ENCODE measurements at places on chromosomes 2 and 18.

GRCh38 chr2:162400336-162400735 is 56.4 kb downstream of the GCA start:
- no peak for DNase-seq

GRCh38 chr2:205704127-205704741 is 21.9 kb downstream of the NRP2 start:
- no peak for DNase-seq

GRCh38 chr2:88042476-88042875 is 13.1 kb downstream of the KRCC1 start:
- DNase-seq = no peak

DNA sequence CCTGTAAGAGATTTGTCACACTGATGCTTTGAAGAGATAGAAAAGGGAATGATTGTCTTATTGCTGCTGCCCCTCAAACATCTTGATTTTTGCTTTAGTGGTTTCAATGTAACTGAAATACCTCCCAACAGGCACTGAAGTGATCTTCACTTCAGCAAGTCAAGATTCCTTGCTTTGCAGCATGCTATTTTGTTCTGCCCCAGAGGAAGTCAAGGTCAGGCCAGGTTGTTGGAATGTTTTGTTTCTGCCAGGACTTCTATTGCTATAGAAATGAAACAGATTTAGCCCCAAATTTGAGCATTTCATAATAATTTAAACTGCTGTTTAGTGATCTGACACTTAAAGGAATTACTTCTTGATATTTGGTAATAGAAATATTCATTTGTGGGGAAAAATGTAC is 277.6 kb downstream of the ZNF804A start:
- no peak for DNase-seq

DNA sequence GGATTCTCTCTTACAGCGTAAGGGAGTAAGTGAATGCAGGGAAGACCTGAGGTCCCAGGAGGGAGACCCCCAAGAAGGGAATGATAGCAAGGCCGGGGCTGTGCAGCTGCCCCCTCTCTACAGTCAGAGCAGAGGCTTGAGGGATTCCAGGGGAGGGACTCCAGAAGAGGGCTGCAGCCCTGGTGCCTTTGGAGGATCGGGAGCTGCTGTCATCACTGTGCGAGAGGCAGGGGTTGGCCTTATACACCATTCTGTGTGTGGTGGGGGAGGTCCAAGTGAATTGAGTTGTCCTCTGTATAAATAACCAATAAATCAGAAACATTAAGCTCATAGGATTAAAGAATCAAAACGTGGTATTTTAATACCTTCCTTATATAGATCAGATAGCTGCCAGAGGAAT is 114.9 kb downstream of the GLI2 start:
- no peak for DNase-seq

GRCh38 chr18:48592540-48593171 is 53.8 kb downstream of the CTIF start:
- DNase-seq = no peak

- no peak for DNase-seq
These were observed 48.3 kb downstream of the RAB31 start for GRCh38 chr18:9756271-9756932.

GRCh38 chr2:239609607-239610310 is 208.9 kb upstream of the HDAC4 start:
- DNase-seq = no peak

GRCh38 chr2:8659735-8660492 is 21.9 kb upstream of the ID2 start:
- DNase-seq = no peak

DNA sequence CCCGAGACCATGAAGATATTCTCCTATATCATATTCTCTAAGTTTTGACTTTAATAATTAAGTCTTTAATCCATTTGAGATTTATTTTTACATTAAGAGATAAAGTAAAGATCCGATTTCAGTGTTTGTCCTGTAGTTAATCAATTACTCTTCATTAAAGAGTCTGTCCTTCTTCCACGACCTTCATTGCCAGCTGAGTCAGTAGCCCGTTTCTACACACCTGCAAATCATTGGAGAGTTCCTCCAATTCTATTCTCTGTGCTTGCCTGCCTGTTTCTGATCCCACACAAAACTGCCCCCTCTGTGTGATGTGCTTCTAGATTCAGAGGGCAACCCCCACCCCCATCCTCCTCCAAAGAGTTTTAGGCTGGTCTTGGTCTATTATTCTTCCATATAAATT is 119.2 kb downstream of the KCNF1 start:
- DNase-seq = no peak

DNA sequence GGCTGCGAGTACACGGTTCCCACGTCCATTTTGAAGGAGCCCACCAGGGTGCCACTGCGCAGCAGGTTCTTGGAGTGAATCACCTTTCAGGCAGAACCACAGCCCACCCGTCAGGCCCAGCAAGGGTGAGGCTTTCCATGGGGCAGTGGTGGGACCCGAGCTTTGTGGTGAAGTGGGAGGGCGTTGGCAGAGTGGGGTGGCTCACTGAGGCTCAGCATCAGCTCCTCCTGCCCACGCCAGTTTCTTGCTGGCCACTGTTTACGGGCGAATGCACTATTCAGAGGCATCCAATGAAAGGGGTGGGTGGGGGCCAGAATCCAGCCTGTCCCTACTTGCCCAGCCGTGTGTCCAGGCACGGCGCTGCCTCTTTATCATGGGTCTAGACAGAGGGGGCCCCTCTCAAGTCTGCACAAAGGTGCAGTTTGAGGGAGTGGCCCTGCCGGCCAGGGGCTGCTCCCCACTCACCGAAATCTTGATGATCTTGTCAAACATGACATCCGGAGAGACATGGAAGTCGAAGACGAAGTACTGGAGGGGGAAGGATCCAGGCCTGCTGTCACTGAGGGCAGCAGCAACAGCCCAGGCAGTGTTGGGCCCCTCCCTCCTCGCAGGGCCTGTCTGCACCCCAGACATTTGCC is 11.4 kb upstream of the OTOF start:
- no peak for DNase-seq

DNA sequence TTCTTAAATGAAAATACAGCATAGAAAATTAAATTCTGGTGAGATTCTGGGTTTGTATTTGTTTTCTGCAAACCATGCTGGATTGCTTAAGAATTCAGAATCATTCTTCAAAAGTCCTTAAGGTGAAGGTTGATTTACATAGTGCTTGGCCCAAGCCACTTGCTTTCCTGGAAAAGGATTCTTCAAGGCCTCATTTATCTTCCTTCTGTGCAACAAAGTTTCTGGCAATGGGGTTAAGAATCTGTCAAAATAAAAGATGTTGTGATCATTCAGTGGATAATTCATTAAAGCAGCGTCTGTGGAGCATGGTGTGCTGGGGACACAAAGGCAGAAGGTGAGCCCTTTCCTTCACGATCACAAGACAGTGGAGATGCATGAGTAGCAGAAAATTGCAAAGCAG is 351.9 kb downstream of the GALR1 start:
- no peak for DNase-seq

DNA sequence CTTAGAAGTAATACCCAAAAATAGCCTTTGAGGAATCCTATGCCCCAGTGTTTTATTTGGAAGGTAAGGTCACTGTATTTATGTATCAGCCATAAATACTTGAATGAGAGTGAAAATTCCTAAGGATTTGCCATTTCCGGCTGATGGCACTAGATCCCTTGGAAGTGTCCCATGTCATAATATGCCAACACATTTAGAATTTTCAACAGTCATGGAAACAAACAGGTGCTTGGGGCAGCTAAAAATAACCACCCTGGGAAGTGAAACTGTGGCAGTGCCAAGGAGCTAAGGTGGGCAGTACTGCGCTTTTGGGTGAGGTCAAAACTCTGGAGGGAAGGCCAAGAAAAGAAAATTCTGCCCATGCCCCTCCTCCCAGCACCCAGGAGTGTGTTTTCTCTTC is 80.2 kb downstream of the TCF7L1 start:
- no peak for DNase-seq

DNA sequence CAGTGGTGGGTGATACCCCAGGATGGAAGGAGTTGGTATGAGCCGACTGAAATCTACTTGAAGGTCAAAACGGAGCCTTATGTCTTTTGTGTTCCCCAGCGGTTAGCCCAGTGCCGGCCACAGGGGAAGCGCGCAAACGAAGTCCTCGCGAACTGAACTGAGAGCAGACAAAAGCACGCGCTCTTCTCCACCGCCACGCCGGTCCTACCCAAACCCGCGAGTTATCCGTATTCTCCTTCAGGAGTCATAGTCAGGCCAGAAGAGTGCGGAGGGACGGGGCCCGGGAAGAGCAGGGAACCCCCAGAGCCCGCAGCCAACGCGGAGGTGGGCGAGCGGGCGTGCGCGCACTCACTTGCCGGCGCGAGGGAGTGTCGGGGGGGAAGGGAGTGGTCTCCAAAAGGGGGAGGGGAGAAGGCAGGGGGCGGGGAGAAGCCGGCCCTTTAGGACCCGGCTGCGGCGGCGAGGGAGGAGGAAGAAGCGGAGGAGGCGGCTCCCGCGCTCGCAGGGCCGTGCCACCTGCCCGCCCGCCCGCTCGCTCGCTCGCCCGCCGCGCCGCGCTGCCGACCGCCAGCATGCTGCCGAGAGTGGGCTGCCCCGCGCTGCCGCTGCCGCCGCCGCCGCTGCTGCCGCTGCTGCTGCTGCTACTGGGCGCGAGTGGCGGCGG is at the start of gene IGFBP2:
IGFBP2 (plus strand) TSS at position 469 of the 664 bp plus-strand sequence; CDS start at position 573, 104 bp downstream.
- no peak for DNase-seq

DNA sequence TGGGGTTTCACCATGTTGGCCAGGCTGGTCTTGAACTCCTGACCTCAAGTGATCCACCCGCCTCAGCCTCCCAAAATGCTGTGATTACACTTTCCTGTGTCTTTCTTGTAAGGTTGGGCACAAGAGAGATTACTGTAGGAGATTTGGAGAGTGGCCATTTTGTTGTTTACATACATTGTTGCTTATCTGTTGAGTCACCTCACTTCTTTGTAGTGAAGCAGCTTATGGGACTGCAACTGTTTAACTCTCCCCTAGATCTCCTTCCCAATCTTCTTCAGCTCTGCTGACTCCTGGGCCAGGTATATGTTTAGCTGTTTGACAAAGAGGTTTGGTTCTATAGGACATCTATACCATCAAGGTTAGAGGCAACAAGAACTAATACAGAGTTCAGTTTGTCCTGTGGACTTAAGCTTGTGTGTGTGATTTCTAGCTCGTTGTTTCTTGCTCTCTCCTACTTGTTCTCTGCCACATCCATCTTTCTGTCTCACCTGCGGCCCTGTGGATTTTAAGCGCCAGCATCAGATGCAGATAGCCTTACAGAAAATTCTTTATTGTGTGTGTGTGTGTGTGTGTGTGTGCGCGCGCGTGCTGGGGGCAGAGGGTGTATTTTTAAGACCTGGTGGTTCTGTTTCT is 95.4 kb downstream of the HAUS1 start:
- DNase-seq = no peak

- DNase-seq = no peak
These were observed 151.8 kb downstream of the DYSF start for GRCh38 chr2:71605173-71605641.

DNA sequence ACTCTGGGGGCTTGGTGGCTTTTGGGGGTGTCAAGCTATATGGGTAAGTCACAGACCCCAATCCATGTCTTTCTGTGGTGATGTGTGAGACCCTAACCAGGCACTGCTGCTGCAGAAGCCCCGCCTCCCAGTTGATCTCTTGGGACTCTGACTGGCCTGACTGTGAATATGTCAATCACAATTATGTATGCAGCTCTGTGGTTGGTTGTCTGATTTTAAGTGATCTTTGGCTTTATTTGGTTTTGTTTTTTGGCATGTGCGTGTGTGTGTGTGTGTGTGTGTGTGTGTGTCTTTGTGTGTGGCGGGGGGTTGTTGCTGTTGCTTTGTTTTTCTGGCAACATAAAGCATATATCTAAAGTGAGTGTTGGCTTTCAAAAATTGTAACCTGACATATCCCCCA is 78.5 kb upstream of the GLS start:
- DNase-seq = no peak

DNA sequence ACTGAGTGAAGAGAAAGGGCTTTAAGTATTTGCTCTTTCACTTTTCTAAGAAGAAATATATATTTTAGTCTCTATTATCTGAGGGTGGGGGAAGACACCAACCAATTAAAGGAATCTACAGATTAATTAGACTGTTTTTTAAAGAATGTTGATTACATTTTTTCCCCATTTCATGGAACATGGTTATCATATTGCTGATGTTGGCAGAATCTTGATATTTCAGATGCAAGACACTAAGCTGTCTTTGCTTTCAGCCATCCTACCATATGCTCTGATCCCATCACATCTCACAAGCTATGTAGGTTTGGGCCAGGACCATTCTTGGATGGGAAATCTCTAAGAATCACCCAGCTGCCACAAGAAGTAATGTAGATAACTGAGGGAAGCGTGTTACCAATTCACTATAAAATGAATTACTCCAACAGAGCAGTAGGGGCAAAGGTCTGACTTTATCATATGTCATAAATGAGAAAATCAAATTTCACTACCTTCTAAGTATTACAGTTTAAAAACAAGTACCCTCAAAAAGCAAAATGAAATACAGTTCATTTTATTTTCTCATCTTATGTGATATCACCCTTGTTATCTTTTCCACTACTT is 6.7 kb upstream of the TBR1 start:
- DNase-seq = no peak

GRCh38 chr2:182496596-182496995 is 69.8 kb upstream of the PDE1A start:
- DNase-seq = no peak

DNA sequence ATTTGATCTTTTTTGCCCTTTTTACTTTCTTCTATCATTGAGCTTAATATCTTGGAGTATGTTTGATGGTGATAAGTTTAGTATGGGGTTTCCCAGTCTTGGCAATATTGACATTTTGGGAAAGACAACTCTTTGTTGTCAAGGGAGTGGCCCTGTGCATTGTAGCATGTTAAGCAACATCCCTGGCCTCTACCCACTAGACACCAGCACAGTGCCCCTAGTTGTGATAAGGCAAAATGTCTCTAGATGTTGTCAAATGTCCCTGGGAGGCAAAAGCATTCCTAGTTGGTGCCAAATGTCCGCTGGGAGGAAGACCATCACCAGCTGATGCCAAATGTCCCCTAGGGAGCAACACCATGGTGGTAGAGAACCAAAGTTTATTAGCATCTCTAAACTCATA is 28.2 kb downstream of the GULP1 start:
- DNase-seq = no peak

- DNase-seq = no peak
These were observed 277.6 kb downstream of the ZEB2 start for GRCh38 chr2:144242311-144242710.

DNA sequence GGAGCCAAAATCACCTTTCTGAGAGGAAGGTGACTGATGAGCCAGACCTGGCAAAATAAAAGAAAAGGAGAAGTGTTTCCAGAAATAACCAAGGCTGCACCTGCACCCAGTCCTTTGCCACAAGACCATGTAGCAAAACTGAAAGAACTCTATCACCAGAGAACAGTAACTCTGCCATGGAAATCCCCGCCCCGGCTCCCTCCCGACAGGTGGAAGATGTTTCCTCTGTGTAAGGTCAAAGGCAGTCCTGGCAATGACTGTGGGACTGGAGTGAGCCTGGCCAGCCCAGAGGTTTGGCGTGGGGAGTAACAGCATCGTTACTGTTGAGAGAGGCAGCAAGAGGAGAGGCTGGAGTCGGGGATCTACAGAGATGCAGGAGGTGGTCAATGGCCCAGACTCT is 42.3 kb downstream of the SPRED2 start:
- no peak for DNase-seq

Measured in central memory CD4-positive, alpha-beta T cell (primary cell).